Activated CD4-positive, alpha-beta T cell treated with anti-CD3 and anti-CD28 coated beads, Interleukin-2, amount 50 U/mL, for 1 hour (primary cell): ENCODE measurements at places on chromosomes 6 and 20.

- no peak for DNase-seq
Observed at GRCh38 chr6:136669299-136669699, 119.1 kb upstream of the MAP7 start.

DNA sequence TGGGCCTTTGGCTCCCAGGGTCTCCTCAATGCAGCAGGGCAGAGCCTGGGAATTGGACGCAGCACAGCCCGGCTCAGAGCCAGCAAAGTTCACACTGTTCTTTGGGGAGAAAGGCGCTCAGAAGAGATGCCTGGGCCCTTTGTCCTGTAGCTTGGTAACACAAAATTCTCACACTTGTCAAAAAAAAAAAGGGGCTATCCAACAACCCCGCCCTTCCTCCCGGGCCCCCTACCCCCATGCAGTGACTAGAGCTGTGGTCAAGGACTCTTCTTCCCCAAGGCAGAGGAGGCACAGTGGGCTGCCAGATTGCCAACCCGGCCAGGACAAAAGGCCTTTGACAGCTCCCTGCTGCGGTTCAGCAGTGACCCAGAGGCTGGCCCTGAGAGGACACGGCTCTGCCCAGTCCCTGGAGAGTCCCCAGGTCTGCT is 2.0 kb downstream of the NKAIN4 start:
- DNase-seq: no peak

GRCh38 chr20:41078329-41078728 is 49.7 kb downstream of the TOP1 start:
- DNase-seq: no peak

- no peak for DNase-seq
Observed at GRCh38 chr6:157510323-157511188, 129.6 kb downstream of the ZDHHC14 start.

DNA sequence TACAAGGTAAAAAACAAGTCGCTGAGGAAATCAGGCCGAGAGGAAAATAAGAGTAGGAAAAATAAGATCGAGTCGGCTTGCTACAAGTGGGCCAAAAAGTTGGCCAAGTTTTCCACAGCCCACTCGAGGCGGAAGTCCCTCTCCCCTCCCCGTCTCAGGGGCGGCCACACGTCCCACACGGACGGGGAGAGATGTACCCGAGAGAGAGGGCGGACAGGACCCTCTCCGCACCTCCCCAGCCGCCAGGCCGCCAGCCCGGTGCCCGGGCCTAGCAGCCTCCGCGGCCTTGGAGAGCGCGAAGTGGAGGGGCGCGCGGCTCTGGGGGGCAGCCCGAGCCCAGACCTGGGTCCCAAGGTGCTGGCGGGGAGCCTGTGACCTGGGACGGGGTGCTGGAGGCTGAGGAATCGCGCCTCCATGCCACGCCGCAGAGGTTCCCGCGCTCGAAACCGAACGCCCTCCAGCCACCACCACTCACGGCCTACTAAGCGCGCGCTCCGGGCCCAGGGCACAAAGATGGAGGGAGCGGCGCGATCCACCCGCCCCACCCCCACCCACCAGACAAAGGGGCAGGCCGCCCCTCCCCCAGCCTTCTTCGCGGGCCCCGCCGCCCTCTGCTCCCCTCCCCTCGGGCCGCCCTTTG is 1.9 kb upstream of the HMGA1 start:
- no peak for DNase-seq

- peak; percentile 63 for DNase-seq
Observed at GRCh38 chr20:62980970-62981369, 25.8 kb downstream of the BHLHE23 start.

DNA sequence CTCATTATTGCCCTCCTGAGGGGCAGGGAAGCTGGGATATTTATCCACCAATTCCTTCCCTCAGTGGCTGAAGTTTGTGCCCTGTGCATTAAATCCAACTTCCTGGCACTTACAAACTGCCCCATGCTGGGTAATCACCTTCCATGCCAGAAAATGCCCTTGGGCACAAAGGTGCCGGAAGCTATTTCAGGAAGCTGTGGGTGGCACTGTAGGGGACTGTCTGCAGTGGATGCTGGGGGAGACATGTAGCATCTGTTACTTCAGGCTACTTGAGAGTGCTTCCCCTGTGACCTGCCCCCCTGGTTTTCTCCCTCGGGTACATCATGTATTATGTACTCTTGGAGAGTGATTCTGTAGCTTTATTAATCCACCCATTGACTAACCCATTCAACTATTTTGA is 24.7 kb upstream of the RALGAPA2 start:
- no peak for DNase-seq

- no peak for DNase-seq
Observed at GRCh38 chr6:14458669-14459266, 341.2 kb downstream of the CD83 start.

DNA sequence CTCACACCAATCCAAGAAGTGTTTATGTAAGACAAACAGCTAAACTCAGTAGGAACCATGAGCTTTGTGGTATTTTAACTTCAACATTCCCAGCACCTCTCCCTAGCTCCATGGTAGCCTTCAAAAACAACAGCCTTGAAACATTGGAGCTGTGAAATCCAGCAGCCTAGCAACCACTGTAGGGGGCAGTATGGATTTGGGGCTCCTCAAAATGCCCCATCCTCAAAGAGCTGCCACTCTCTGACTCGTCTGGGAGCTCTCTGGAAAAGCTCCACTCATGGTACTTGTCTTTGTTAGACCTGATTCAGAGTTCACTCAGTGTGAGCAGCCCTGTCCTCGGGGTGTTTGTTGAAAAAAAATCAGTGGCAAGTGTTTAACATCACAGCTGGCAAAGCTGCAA is 82.9 kb downstream of the KIF6 start:
- no peak for DNase-seq
